Ammon's horn (tissue), 1 donor: ENCODE measurements at places on chromosomes 16 and 17.

DNA sequence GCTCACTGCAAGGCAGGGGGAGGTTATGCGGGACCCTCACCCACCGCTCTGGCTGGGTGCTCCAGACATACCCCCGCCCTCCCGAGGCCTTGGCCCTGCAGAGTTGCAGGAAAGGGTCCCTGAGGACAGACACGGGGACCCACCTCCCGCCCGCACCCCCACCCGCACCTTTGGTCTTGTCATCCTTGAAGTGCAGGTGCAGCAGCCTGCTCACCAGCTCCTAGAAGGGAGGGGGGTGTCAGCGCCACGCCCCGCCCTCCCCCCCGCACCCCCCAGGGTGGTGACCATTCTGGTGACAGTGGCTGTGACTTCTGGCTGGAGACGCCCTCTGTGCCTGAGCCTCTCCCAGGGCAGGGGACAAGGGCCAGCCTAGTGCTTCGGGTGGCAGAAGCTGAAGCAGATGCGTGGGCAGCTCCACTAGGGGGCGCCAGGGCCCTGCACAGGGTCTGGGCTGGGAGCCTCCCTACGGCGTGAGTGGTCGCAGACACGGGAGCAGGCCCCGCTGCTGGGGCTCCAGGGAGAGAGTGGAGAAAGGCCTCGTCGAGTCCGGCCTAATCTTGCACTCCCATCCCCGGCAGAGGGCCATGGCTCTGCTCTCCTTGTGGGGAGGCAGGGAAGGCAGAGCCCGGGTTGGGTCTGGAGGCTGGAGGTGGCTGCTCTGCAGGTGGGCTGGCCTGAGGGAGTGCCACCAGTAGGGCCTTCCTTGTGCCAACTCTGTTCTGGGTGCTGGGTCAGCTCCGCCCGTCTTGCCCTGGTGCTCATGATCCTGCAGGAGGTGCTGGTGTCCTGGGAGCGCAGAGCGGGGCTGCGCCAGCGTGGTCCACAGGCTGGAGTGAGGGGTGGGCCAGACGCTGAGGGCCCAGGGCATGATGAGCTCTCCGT is 2.7 kb downstream of the CENPX start:
- no peak for DNase-seq

- DNase-seq = no peak
Observed at GRCh38 chr16:14444979-14445810, 184.9 kb downstream of the PARN start.

GRCh38 chr17:56173958-56174835 is 20.9 kb downstream of the ANKFN1 start:
- DNase-seq = no peak

GRCh38 chr17:19975601-19976000 is 2.0 kb downstream of the AKAP10 start:
- DNase-seq = no peak

DNA sequence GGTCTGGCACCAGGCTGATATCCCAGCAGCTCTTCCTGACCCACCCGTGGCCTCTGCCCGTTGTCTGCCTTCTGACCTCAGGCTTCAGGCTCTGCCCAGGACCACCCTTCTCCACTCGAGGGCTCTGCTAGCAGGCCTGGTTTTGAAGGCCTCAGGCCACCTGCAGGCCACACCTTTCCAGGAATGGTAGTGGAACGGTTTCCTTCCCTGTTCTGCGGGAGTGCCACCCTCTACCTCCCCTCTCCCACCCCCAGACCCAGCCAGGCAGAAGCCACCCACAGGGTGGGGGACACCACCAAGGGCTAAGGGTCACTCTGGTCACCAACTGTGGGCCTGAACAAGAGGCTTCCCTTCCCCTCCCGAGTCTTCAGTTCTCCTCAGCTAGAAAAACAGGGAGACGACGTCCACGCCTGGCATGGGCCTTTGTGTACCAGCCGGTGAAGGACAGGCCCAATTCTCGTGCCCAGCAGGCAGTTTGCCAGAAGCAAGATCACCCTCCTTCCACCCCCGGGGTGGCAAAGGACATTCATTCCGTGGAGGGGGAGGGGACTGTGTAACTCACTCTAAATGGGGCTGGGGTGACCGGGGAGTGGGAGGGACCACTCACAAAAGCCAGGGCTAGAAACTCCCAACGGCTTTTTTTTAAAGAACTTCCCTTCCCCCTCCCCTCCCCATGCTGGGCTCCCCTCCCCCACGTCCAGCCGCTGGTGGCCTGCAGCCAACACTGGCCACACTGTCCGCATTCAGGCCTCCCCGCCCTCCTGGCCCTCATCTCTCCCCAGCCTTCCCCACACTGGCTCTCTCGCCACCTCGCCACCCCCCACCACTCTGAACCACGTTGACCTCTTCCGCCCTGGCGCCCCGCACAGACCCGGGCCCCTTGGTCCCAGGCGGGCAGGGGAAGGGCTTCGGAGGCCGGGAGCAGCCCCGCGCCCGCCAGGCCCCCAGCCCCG is 7.7 kb downstream of the CBX4 start:
- DNase-seq = peak; percentile 88

DNA sequence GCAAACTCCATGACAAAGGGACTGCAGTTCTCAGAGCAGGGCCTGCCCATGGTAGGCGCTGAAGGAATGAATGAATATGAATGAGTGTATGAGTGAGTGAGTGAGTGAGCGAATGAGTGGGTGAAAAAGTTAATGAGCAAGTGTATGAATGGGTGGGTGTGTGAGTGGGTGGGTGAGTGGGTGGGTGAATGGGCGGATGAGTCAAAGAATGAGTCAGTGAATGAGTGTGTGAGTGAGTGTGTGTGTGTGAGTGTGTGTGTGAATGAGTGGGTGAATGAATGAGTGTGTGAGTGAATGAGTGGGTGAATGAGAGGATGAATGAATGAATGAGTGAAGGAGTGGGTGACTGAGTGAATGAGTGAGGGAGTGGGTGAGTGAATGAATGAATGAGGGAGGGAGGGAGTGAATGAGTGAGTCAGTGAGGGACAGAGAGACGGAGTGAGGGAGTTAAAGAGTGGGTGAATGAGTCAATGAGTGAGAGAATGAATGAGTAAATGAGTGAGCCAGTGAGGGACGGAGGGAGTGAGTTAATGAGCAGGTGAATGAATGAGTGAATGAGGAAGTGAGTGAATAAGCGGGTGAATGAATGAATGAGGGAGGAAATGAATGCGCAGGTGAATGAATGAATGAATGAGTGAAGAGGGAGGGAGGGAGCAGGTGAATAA is 11.1 kb upstream of the CHMP6 start:
- DNase-seq = no peak

- no peak for DNase-seq
Observed at GRCh38 chr17:20086416-20087076, 77.4 kb downstream of the SPECC1 start.

DNA sequence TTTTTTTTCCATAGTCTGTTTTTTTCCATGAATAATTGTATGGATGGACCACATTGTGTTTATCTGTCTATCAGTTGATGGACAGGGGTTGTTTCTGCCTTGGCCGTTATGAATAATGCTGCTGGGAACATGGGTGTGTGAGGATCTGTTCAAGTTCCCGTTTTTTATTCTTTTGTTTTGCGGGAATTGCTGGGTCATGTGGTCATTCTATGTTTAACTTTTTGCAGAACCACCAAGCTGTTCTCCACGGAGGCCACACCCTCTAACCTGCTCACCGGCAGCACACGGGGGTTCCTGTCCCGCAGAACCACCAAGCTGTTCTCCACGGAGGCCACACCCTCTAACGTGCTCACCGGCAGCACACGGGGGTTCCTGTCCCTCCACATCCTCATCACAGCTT is 5.9 kb upstream of the MSLN start:
- DNase-seq = no peak

DNA sequence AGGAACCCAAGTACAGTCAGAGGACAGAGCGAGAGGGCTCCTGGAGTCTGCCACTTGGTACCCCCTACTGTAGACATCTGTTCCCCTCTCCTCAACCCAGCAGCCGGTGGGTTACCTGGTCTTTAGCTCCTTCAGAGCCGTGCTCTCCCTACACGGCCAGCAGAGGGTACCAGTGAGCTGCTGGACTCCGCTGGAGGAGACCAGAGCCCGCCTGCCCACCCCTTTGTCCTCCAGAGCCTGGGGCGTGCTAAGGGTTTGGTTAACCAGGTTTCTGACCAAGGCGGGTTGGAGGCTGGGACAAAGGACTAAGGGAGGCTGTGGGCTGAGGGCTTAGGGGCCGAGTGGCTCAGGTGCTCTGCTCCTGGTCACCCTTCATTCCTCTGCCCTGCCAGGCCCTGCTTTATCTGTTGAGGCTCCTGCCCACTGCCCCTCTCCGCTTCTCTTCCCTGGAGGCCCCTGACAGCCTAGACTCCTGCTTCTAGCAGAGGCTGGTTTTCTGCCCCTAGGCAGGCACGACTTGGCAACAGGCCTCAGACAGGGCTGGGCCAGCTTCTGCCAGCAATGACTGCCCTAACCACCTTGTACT is 2.7 kb upstream of the HSD11B2 start:
- DNase-seq = peak; percentile 66
